ENCODE measurements at places on chromosomes 4 and X.
A peak's percentile ranks its signal among the peaks of the same experiment; 100 is the strongest.

DNA sequence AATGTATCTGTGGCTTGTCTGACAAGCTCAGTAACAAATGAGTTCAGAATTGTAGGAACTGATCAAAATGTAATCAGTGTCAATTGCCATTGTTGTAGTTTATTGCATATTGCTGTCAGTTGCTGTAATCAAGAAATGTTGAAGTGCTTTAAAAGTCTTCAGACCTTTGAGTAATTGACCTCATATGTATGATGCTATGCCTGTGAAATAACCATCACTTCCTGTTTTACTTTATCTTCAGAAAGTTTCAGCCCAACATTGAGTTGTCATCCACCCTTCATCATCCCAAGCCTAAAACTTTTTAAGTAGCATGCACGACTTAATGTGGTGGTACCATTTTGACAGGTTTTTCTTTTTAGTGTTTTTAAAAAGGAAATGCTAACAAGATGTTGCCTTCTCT is 212.4 kb downstream of the ARHGAP10 start:
- DNase-seq = no peak

GRCh38 chr4:11415409-11416070 is 13.2 kb downstream of the HS3ST1 start:
- no peak for DNase-seq

DNA sequence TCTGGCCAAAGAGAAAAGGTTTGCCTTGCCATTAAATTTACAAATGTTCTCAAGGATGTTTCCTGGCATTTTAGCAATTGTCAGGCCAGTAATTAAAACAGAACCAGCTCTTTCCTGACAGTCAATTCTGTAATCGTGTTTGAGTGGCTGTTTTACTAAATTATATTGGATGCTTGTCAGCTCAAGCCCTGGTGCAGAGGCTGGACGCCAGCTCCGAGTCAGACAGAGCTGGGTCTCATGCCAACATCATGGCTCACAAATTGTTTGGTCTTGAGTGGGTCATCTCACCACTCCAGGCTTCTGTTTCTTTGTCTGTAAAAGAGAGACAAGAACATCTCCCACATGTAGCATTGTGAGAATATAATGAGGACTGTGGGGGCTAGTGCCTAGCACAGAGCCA is 190.3 kb upstream of the PSAPL1 start:
- DNase-seq = no peak

- DNase-seq = no peak
These were observed 12.6 kb downstream of the SHOX start for GRCh38 chrX:643241-643595.

- DNase-seq = no peak
These were observed 2384.1 kb downstream of the PCDH7 start for GRCh38 chr4:33104273-33104672.

DNA sequence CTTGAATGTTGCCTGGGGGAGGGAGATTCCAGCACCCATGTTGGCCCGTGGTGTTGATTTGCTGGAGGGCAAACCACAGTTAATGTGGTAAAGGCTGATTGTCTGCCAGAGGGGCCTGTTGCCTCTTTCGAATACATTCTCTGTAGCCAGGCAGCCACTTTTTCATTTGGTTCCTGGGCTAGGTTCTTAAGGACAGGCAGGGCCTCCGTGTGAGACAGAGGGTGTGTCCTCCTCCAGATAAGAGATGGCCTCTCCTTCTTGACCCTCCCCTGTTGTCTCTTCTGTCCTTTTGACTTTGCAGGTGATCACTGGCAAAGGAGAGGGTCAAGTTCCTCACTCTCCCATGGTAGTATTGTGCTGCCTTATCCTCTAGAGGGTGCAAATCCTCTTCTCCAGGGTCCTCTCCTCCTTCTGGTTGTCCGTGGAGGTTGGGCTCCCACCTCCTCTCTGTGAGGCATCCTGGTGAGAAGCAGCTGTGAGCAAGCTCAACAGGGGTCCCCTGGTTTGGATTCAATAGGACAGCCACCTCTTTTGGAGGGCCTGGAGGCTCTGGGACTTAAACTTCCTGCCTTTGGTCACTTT is 44.9 kb downstream of the ZNF182 start:
- DNase-seq = peak; percentile 2

DNA sequence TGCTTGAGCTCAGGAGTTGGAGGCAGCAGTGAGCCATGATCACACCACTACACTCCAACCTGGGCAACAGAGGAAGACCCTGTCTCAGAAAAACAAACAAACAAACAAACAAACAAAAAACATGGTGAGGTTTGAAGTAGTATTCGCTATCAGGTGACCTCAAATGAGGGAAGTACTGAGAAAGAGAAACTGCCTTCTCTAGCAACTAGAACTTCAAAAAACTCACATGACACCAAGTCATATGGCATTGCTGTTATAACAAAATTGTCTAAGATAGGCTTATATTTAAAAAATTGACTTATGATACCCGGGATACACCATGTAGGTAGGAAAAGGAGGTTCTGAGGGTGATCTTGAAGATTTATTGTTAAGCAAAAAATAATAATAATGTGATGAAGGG is 10.3 kb downstream of the MPP1 start:
- DNase-seq = no peak
